LNCaP clone FGC (cell line): ENCODE measurements at places on chromosomes 7 and 10.
A peak's percentile ranks its signal among the peaks of the same experiment; 100 is the strongest.

DNA sequence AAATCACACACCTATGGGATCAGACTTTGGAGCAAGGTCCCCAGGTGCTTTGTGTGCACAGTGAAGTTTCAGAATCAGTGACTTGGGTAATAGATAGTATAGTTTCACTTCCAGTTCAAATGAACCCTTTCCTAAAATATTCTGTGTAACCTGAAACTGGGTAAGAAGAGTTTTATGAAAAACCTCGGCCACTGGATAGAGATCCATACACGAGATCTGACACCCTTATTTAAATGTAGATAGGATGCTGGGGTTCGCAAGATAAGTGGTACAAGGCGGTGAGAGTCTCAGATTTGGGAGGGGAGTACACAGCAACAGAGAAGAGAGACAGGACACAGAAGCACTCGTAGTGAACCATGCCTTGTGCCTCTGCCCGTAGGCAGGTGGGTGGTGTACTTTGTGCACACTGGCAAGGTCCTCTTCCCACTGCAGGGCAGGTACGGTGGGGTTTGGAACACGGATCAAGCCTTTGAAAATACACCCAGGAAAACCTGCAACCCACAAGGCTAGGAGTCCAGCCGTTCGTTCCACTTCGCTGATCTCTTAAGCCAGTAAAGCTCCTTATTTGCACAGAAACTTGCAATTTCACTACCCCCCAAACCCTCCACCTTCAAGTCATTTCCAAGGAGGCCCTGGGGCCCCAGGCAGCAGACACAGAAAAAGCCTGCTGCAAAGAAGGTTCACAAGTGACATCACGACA, 162.8 kb downstream of the USP6NL start:
- DNase-seq: no peak

DNA sequence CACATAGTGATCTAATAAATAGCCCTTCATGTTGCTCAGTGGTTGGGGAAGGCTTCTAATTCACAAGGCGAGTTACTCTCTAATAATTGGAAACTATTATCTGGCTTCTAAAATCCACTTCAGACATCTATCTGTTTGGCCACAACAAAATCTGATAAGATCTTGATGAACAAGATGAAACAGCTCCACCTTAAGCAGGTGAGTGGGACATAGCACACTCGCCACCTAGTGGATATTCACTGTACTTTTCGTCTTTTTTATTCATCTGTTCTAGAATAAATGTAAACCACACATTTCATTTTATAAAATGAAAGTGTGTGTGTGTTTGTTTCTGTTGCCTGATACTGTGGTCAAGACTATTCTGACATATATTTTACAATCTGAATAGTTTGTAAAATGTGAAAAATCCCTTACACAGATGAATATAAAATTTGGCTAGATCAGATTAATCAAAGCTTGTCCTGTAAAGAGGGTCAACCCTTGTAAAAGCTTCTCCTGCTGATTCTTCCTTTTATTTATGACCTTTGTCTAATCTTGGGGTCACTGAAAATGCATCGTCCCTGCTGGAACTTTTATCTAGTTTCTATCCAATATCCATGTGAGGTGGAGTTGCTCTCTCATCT, 26.5 kb upstream of the CNTNAP2 start:
- peak; percentile 39 for DNase-seq

- no peak for DNase-seq
Observed at GRCh38 chr7:150338166-150338829, 3.1 kb downstream of the RARRES2 start.

DNA sequence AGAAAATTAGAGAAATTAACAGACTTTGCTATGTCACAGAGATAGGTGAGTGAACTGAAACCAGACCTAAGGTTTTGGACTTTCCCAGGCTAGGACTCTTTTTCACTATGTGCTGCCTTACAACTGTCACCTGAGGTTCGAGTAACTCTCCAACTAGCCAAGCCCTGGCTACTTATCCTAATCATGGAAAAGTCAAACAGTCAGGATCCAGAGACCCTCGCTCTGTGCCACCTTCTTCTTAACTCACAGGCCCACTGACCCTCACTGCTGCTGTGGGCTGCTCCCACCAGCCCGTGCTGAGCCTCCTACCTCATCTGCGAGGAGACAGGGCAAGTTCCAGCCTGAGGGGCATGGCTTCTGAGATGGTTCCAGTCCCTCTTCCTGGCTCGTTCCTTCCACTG, 211.4 kb upstream of the KLF14 start:
- DNase-seq: no peak

- no peak for DNase-seq
Observed at GRCh38 chr10:310371-310770, 175.1 kb downstream of the ZMYND11 start.

DNA sequence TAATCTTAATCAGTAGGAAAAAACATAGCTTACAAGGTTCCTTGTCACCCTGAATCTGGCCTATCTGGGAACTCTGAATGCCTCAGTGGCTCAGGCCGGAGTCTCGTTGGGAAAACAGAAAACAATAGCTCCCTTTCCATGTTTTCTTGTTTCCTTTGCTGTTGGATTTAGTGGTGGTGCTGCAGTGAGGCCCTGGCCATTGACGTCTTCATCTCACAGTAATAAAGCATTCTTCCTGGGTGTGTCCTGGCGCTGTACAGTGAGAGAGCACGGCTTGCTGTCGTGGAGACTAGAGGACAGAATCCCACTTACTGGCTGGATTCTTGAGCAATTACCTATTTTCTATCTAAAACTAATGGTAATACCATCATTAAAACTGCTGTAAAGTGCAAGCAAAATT, 1.3 kb upstream of the SPOCK2 start:
- no peak for DNase-seq

GRCh38 chr7:107150375-107151073, 18.3 kb upstream of the HBP1 start:
- DNase-seq: no peak

DNA sequence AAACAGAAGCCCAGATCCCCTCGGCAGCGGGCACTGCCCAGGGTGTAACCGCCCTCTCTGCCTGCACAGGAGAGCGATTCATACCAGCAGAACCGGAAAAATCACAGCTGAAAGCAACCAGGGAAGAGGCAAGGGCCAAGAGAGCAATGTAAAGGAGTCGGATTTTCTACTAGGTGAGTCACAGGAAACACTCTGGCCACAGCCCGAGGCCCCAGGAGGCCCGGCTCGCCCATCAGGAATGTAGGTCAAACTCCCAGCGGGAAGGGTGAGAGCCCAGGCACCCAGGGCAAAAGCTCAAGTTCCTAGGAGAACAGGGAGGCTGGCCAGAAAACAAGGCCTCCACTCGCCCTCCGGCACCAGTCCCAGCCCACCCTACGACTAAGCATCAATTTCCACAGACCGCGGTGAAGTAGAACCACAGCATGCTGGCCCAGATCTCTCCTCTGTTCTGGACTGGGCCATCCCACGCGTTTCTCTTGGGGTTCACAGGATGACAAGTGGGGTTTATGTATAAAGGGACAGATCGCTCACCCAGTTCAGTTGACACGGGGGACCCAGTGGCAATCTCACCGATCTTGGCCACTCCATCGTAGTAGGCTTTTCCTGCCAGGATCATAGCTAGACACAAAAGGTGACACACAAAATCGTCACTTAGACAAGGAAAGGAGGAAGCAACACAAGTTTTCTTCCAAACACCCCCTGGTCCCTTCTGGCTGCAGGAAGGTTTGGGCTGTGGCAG, 46.2 kb downstream of the BAIAP2L1 start:
- DNase-seq: peak; percentile 80

DNA sequence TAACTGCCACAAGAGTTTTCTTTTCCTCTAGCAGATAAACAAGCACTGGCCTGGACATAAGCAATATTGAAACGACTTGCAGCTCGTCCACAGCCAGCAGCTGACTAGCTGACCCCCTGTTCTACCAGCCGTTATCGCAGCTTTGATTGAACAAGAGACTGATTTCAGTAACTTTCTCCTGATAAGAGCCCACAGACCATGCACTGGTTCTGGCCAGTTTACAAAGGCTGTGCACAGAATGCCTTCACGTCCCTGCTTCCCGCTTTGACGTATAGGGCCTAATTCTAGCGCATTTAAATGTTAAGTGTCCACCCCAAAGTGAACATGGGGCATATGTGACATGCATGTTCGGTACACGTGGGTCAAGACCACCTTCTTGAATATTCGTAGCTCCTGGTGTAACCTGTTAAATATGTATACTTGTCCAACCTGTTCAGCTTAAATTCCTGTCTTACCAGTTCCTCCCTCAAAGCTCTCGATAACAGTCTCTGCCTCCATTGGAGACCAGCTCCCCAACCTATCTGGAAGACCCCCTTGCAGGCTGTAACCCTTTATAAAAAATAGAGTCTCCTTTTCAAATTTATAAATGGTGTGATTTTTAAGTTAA, 69.2 kb downstream of the LYZL1 start:
- DNase-seq: no peak

GRCh38 chr10:9796564-9796963, 1221.1 kb upstream of the CELF2 start:
- DNase-seq: no peak

DNA sequence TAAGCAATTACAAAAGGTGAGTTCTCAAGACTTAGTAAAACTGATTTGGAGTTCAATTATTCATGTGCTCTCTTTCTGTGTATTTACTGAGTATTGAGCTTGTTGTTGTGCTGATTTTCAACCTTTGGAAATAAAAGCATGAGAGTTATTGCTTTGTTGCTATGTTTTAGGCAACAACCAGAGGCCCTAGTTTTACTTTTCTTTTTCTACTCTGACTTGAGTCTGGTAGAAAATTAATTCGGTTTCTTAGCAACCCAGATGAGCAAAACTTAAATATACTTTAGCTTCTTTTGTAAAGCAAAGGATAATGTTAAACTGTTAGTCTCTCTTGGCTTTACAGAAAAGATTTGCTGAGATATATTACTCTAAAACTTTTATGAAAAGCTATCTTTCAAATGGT, 66.4 kb upstream of the SCIN start:
- no peak for DNase-seq

- no peak for DNase-seq
Observed at GRCh38 chr10:48458662-48459048, 146.2 kb downstream of the ARHGAP22 start.
